ENCODE measurements at places on chromosomes 16 and 17. TPM values are rescaled to one million over a fixed set of nuclear protein-coding genes. Genes with fewer than 3 reads are reported as not detected.

Gene RGS9
- 1.5 TPM for total RNA-seq

DNA sequence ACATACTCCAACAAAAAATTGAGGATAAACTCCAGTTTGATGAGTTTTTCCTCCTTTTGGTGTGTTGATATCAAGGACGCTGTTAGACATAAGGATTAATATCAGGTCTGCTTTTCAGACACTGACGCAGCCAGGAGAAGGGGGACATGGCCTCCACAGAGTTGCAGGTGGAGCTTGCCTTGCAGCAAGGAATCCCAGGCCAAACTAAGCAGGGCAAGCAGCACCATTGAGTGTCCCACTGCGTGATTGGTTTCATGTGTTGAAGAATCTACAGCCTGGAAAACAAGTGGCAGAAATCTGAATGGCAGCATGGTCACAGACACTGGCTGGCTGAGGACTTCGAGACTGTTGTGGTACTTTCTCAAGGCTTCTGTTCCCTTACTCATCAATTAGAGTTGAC, 777.6 kb downstream of the KCNJ18 start:
- DNase-seq, result no peak

Gene ZFHX3
- total RNA-seq, result 20.3 TPM

DNA sequence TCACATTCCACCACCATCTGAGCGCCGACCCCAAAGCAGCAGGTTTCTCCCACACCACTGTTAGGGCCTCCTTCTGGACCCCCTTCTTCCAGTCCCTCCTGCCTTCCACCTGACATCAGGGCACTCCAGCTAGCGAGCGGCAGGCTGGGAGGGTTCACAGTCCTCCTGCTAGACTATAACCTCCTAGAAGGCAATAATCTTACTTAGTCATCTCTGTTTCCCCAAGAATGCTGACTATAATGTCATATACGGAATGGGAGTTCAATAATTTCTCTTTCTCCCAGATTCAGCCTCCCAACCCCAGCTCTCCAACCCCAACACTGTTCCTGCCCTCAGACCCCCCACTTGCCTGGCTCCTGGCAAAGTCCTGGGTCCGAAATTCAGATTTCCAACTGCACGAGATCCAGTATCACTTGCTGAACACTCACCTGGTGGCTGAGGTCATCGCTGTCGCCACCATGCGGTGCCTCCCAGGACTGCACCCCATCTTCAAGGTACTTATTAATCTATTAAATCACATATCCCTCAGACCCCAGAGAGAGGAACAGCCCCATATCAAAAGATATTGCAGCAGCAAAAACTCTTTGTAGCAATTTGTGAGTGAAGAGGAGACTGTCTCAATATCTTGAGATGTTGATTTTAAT, 5.6 kb downstream of the ALOX12 start:
- DNase-seq, result no peak

DNA sequence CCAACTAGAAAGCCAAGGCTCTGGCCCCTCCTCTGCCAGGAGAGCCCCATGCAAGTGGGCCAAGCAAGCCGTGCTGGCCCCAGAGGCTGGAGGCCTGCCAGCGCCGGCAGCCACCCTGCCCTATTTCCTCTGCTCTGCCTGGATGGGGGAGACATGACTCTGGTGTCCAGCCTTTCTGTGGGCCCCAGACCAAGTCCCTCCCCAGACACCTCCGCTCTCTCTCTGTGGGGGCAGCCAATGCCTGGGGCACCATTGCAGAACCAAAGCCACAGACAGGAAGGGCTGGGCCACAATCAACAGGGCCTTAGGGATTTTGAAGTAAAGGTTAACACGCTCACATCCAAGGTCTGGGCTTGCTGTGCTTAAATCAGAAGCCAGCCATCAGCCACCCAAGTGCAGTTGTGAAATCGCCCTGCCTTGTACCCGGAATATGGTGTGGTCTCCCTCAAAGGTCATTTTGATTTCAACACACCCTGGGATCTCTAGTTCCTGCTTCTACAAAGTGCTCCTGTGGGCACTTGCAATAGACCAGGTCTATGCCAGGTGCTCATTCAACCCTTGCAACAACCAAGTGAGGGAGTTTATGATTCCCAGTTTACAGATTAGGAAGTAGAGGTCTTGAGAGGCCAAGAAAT, 63.5 kb upstream of the TEX2 start:
- DNase-seq, result peak; percentile 81

Gene HSD11B2
- 0.34 TPM for total RNA-seq

Gene PALB2
- total RNA-seq, result 4.2 TPM

Gene CCL23
- total RNA-seq, result not detected

Data from heart left ventricle (tissue), 16 donors.